ENCODE measurements at places on chromosomes 4 and X.
A peak's percentile ranks its signal among the peaks of the same experiment; 100 is the strongest.

- no peak for DNase-seq
Measured at GRCh38 chrX:81857192-81857591, 655.3 kb downstream of the SH3BGRL start.

DNA sequence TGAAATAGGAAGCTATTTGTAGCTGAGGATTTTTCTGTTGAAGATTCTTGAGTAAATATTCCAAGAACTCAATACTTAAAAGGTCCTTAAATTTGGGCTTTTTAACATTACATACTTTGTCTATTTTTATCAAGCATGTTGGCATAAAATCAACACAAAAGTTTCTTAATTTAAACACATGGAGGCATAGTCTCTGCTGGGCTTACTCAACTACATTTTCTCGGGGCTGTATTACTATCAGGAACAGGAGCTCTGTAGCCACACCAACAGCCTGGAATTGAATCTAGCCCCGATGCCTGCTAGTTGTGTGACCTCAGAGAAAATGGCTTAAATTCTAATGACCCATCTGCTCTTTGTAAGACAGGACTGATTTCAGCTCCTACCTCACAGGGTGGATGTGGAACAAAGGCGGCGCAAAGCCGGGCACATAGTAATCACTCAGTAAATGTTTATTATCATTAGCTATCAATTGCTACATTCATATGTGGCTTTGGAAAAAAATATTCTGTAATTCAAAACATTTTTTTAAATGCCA, 207.0 kb downstream of the NSUN7 start:
- no peak for DNase-seq

- no peak for DNase-seq
Measured at GRCh38 chr4:89539374-89539773, 231.8 kb upstream of the GPRIN3 start.

DNA sequence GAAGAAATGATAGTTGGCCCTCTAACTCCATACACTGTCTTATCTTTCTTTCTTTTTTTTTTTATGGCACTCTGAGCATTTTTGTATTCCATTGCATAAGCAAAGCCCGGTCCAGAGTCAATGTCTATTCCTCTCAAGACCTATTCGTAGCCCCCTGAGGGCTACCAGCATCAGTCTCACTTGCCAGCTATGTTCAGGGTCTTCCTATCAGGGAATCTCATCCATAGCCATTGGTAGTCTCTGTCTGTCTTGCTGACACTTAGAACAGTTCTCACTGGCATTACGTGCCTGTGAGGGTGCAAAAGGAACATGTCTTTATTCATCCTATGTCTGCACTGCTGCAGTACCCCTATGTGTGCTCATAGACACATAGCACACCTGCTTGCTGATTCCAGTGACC, 51.0 kb downstream of the BMP2K start:
- DNase-seq, result no peak

DNA sequence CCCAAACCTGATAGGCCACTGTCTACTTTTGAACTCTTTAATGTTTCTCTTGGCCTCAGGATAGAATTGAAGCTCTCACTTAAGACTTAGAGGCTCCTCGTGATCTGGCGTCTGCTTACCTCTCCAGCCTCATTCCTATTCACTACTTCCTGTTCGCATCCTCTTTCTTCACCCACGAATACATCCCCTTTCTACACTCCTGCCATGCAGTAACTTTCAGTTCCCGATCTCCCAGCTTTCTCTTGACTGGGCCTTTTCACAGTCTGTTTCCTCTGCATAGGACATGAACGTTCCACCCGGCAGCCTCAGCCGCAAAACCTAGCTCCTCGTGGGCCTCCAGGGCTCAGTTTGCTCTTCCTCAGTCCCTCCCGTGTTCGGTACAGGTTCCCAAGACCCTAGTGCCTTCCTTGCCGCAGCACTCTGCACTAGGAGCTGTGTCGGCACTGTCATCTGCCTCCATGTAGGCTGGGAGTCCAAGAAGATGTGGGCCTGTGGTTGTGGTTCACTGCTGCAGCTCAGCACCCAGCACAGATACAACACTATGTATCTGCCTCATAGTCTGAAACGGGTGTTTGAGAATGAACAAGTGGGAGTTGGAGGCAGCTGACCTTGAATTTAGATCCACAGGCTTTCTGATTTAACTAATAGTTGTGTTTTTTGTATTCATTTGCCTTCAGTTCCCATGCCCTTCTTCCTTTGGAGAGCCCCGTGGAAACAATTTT, 15.8 kb downstream of the RPL39 start:
- no peak for DNase-seq

GRCh38 chr4:152063621-152064240, 302.9 kb upstream of the GATB start:
- no peak for DNase-seq

DNA sequence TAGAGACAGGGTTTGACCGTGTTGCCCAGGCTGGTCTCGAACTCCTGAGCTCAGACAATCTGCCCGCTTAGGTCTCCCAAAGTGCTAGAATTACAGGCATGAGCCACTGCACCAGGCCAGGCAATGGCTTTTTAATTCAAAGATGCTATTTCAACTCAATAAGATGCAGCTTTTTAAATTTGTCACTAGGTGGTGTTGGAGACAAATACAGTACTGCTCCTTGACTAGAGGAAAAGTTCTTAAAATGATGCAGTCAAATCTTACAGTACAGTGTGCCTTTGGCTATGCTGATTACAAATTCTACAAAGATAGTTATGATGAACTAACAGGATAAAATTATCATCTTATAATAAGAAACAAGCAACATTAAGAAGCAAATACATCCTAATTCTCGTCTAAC, 441.1 kb downstream of the KCNIP4 start:
- DNase-seq, result peak; percentile 0

DNA sequence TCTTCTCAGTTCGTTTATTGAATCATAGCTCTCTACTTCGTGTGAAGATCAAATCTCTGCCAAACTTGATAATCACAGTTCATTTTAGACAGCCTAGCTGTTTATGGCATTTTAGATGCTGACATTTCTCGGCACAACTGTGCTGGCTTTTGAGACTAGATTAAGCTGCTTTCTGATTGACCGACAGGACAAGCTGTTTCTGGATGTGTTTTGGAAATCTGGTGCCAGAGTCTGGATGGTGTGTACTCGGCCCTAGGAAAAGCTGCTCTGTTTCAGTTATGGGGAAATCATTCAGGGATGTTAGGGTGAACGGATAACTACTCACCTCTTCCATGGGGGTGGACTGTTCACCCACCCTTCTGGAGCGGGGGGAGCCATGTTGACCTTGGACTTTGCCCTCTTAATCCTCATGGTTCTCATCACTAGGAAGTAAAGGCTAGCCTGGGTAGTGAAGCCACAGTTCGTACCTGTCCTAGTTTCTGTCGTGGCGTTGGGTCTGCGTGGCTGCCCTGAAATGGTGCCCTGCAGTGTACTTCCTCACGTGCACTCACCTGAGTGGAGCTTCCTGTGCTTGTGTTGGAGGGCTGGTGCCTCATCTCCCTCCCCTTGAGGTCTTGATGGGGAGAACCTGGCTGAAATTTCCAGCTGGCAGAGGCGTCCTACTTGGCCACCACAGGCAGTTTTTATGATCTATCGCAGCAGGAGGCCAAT, 13.7 kb upstream of the WDR1 start:
- DNase-seq, result no peak

DNA sequence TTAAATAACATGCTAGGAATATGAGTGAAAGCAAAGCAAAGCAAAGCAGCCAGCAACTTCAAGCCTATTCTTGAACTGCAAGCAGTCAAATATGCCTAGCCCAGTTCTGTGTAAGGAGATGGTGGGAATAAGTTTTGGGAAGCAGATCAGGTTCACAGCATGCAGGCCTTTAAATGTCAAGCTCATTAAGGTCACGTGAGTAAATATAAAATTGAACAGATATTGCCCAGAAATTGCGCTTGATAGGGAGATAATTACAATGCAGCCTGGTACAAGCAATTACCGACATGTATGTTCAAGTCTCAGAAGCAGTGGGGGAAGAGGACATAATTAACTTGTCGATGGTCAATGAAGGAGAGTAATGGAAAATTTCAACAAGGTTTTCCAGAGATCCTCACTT, 6.0 kb downstream of the GNPDA2 start:
- no peak for DNase-seq

DNA sequence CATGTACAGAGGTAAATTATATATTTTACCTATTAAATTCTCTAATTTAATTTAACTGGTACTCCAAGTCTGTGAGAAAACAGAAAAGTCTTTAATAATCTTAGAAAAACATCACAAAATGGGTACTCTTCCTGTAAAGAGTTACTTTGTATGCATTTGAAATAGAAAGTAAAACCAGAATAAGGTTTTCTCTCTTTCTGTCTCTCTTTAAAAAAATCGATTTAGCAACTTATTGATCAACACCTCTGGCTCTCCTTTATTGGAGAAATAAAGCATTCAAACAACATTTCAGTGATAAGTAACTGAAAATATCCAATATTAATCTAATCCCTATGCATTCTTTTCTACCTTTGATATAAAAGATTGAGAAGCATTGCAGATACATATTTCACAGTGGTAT, 27.4 kb downstream of the ATOH1 start:
- no peak for DNase-seq

DNA sequence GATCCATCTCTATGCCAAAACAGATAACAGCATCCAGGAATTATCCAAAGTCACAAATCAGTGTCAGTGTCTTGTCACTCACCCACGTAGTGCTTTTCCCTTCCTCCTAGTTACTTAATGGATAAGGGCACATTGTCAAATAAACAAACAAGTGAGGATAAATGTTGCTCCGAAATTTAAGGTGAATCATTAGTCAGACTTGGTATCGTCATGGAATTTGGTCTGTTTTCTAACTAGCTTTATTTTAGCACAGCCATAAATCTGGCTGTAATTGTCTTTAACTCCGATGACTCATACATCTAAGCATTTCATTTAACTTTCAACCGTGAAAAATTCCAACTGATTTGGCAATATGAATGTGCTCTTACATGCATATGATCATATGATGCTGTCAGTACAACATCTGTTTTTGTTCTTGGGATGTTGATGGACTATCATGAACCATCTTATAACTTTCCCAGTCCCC, 83.3 kb downstream of the SNCA start:
- DNase-seq, result no peak

DNA sequence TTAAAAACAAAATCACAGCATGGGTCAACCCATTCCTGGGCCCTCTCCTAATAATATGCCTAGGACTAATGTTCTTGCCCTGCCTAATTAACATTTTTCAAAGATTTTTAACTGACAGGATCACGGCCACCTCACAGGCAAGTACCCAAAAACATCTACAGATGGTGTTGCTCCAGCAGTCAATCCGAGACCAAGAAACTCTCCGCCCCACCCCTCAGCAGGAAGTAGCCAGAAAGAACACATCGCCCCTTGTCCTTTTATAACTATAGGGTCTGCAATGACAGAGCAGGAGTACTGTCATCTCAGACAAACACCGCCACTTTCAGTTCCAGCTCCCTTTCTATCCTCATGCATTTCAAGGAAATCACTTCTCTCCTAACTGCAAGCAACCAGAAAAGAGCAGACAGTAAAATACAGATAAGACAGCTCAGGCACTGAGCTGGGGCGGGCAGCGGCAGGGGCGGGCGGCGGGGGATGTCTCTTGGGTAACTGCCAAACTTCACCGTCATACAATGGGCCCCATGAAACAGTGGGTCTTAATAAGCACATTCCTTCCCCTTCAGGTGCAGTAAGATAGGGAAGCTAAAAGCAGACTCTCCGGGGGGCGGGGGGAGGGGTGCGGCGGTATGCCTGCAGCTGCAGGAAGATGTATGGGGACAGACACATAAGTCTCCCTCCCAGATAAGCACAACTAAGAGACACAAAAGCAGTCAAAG, 67.4 kb downstream of the ZNF182 start:
- no peak for DNase-seq

DNA sequence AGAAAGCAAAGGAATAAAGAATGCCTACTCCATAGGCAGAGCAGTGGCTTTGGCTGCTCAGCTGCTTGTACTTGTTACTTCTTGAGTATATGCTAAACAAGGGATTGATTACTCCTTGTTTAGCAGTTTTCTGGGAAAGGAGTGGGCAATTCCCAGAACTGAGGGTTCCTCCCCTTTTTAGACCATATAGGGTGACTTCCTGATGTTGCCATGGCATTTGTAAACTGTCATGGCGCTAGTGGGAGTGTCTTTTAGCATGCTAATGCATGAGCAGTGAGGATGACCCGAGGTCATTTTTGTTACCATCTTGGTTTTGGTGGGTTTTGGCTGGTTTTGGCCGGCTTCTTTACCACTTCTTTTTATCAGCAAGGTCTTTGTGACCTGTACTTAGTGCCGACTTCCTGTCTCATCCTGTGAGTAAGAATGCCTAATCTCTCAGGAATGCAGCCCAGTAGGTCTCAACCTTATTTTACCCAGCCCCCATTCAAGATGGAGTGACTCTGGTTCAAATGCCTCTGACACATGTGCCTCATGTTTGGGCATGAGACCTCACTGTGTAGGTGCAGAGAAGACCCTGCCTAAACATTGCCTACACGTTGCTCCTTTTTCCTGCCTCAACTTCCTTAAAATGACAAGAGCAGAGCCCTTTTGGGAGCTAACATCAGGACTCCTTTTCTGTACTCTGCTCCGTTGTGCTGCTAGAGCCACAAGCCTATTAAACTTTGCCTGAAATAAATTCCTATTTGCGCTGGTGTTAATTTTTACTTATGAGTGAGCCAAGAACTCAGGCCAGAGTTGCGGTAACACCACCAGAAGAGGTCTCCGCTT, 21.0 kb upstream of the UBA6 start:
- DNase-seq, result no peak

DNA sequence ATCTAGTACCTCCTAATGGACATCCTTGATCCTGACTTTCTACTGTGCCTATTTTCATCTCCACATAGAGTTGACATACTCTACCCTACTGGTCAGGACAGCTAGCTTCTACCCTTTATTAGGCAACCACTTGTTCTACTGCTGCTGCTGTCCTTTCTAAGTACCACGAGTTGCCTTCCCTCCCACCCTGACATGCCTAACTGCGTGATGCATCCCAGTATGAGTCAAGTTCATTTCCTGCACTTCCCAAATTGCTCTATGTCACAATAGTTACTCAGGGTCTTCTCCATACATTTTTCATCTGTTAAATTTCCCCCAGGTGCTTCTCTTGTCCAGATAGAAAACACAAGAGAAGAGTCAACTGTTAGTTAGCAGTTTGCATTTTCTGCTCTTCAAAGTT, 133.4 kb downstream of the TBC1D19 start:
- no peak for DNase-seq

DNA sequence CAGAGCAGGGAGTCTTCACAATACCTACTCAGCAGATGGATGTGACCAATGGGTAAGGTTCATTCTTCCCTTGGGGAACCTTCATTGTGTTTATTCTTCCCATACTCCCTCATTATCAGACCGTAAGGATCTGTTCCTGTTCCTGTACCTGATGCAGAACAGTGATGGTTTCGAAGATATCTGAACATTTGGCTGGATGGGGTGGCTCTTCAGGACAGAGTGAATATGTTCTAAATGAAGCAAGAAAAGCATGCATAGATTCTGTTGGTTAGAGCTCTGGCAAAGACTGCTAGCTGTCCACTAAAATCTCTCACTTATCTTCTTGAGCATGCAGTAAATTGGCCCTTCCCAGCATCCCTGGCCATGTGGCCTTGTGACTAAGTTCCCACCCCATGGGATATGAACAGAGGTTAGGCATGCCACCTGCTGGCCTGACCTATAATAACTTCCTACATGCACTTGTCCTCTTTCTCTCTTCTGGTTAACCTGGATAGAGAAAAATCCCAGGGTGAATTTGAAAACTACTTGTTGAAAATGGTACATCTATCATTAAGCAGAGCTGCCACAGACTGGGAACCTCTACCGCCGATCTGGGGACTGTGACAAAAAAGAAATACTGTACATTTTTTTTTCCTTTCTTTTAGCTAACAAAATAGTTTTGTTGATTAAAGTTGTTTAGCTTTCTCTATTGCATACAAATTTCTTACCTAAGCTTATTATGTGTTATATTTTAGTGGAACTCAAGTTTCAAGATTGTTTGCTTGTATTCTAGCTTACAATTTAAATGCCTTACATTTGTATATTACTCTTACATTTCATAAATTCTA, 60.0 kb upstream of the BANK1 start:
- peak; percentile 2 for DNase-seq
